ENCODE measurements at places on chromosomes 1 and 21.

- no peak for DNase-seq
Measured at GRCh38 chr1:161710560-161710959, 3.5 kb downstream of the FCRLA start.

- DNase-seq = no peak
Measured at GRCh38 chr1:209877087-209877764, 49.5 kb downstream of the UTP25 start.

DNA sequence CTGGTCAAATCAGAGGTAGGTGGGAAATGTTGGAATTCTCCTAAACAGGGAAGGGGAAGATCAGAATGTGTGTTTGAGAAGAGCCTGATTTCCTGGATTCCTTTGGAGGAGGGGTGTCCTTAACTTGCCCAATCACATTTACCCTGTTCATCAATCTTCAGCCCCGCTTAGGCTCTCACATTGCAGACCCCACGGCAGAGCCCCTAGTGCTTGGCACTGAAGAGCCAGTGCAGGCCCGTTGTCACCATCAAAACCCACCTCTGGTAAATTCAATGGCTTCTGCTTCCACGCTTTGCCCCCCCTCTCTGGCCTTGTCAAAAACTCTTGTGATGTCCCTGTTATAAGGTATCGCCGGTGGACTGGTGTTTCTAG, 2.3 kb downstream of the AGPAT3 start:
- no peak for DNase-seq

DNA sequence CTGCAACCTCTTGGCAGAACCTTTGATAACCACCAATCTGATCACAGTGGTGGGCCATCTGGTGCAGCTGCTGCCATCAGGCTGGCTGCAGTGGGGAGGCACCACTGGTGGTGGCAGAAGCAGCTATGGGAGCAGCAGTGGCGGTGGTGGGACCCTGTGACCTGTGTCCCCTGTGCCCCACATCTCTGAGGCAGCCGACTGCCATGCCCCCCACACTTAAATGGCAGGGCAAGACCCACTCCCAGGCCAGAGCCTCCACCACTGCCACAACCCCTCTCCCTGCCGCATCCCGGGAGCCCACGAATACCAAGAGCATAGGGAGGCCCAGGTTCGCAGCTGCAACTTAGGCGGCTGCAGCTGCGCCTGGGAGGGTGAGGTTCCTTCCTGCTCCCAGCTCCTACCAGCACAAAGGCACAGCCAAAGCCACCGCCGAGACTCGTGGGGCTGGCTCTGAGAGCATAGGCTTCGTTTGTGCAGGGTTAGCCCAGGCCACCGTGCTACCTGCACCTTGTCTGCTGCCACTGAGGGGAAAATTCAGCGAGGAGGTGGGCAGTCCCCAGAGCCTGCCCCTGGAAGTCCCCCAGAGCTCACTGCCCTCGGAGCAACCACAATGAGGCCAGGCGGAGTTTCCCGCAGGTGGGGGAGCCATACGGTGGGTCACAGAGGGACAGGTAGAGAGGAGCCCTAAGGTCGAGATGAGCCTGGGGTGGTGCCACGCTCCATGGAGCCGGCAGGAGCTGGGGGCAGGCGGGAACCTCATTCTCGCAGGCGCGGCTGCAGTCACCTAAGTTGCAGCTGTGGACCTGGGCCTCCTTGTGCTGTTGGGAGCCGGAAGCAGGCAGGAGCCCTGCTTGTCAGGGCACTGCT, 518.7 kb downstream of the RWDD3 start:
- DNase-seq = no peak

DNA sequence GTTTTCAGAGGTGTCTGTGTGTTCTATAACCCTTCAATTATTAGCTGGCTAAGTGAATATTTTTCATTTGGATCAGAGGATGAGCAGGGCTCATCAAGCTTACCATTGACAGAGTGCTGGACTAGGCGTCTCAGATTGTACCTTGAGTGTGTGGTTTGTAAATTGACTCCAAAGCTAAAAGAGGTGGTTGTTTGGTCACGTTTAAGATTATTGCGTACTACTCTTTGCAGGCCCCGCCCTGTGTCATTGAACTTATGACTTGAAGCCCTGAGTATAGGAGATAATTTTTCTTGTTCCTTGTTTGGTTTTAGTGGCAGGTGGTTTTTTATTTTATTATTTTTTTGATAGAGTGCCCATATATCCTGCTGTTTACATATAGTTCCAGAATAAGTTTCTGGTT, 17.7 kb downstream of the MRPS6 start:
- DNase-seq = no peak

DNA sequence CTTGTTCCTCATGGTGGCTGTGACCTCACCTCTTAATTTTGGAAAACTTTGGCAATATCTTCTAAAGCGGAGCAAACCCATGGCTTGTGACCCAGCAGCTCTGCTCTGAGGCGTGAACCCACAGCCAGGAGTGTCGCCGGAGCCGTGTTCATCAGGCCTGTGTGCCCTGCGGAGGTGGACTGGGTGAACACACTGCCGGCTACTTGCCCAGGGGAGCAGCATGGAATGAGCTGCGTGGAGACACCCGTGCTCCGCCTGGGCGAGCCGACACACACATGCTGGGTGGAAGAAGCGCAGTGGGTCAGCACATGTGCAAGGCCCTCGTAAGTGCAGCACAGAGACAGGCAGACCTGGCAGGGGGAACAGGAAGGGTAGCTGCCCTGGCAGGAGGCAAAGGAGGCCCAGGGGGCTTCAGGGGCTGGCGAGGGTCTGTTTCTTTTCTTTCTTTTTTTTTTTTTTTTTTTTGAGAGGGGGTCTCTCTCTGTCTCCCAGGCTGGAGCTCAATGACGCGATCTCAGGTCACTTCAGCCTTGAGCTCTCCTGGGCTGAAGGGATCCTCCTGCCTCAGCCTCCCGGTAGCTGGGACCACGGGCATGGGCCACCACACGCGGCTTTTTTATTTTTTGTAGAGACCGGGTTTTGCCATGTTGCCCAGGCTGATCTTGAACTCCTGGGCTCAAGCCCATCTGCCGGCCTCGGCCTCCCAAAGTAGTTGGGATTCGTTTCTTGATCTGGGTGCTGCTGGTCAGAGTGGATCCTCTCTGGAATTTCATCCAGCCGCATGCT, 41.8 kb downstream of the AGPAT3 start:
- no peak for DNase-seq

DNA sequence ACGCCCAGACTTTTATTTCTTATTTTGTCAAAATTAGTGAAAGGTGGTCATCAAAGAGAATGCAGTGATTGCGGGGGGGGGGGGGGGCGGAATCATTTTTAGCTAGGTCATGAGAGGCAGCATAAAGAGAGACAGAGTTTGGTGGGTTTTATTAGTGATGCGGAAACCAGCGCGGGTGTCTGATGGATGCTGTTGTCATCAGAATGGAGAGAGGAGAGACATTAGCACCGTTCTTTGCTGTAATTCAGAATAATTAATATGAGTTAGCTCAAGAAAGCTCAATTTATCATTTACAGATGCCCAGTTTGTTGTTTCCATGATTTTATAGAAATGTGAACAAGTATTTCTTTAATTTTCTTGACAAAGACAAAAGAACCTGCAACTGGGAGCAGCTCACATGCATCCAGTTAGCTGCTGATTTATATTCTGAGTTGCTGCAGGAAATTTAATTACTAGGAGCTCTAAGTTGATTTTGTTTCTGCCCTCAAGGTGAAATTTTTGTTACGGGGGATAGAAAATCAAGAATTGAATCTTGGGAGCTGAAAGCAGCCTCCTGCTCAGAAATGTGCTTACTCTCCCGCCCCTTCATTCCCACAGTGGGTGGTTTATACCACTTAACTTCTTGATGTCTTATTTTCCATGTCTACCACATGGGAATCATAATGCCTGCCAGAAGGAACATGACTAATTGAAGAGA, 133.4 kb upstream of the MAP1LC3C start:
- DNase-seq = no peak

- no peak for DNase-seq
Measured at GRCh38 chr1:243547891-243548290, 292.1 kb downstream of the SDCCAG8 start.

DNA sequence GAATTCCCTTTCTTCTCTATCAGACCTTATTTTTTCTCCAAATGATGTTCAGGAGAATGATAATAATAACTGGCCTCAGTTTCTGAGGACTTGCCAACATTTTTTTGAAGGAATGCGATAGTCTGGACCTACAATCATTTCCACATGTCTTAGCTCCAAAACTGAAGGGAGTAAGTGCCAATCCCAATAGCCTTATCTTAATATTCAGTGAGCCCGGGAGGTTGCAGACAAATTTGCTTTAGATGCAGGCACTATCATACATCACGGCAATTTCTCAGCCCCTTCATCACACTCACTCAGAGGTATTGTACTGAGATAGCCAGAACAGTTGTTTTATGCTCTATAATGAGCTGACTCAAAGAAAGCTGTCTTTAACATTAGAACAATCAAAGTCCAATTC, 796.9 kb downstream of the ADGRL2 start:
- no peak for DNase-seq

- no peak for DNase-seq
Measured at GRCh38 chr1:212656730-212657129, 42.9 kb downstream of the BATF3 start.

DNA sequence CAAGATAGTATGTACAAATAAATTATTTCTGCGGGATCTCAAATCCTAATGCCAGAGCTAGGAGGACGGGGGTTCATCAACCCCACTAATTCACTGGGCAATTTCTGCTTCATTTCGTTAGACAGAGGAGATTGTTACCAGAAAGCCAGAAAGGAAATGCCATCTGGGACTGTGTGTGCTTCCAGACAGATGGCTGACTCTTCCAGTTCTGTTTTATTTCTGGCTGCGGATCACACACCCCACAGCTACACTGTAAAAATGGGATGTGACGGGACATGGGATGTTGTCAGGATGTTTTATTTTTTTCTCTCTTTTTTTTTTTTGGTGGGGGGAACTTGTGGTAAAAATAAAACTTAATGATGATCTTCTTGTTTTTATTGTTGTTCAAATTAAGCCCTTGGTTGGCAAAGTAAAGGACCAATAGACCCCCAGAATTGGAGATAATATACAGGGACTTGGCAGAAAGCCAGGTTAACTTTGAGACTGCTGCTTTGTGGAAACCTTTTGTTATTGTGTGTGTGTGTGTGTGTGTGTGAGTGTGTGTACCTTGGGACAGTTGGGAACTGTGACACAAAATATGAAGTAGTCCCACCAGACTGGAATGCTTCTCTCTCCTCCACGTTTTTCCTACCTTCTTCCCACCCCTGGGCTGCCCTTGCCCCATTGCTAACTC, 114.5 kb downstream of the NUF2 start:
- no peak for DNase-seq

DNA sequence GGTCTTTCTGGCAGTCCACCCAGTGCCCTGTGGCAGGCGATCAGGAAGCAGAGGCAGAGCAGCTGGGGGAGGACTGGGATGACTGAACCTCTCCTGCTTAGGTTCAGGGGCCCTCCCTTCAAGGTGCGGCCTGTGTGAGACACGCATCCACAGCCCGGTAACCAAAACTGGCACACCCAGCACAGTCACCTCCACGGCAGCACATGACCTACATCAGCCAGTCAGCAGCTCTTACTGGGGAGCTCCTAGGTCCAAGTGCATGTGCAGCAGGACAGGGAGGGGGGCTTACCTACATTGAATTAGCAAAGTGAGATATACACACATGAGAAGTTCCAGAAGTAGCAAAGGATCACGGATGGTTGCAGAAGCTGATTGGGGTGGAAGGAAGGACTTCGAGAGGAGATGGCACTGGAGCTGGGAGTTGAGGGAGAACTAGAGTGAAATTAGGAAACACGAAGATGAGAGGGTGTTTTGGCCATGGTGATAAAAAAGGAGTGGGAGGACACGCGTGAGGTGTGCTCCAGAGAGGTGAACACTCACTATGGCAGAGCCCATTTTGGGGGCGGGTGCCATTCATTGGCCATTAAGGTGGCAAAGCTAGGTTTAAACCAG, 51.4 kb upstream of the IRF2BP2 start:
- no peak for DNase-seq

DNA sequence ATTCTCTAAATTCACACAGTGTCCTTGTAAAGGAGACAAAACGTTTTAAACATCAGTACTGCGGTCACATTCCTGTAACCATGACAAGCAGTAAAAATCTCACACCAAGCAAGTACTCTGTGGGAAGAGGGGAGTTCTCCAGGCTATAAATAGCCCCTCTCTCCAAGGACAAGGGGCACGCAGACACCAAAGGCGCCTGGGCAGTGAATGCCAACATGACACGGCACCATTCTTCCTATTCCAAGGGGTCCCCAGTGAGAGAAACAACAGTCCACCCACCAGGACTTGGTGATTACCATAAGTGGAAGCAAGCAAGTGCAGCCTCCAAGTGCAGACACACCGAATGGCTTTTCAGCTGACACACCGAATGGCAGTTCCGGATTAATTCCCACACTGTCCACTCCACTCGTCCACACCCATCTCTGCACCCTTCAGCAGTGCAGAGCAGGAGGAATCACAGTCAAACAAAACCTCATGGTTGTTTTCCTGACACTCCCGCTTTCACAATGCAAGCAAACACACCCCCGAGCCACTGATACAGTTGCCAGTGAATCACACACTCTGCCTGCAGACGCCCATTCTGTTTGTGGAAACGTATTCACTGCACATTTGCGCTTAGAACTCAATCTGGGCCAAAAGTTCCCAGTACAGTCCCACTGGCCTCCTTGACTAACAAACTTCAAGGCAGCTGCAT, 1.8 kb downstream of the PTTG1IP start:
- DNase-seq = no peak

DNA sequence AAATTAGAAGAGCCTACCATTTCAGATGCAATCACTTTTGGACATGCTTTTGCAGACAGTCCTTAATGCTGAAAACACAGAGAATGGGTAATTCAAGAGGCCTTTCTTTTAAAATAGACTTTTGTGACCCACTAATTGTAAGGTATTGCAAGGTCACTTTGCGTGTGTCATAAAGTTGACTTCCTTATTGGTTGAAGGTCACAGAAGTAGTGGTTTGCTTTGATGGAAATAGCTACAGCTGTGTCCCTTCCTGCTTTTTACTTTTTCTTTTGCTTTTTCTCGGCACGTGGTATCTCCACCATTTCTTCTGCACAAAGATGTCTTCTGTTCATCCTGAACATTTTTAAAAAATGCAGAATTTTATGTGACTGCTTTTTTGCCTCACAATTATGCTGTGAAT, 146.8 kb downstream of the DYRK1A start:
- DNase-seq = no peak
